ENCODE measurements at places on chromosomes 12 and 14.

DNA sequence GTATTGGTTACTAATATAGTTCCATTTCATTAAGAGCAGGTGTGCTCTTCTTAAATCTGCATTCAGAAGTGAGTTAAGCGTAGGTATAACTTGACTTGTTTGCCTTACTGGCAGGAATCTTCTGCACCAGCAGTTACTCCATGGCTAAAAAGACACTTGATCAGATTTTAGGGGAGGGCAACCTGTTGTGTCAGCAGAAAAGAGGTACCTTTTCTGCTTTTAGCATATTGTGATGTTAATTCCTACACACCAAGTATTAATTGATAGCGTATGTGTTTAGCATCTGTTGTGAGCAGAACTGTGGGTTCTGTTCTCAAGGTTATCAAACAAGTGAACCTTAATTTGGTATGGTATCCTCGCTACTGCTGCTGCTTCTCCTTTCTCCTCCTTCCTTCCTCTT is 38.3 kb downstream of the TTLL5 start:
- no peak for DNase-seq

DNA sequence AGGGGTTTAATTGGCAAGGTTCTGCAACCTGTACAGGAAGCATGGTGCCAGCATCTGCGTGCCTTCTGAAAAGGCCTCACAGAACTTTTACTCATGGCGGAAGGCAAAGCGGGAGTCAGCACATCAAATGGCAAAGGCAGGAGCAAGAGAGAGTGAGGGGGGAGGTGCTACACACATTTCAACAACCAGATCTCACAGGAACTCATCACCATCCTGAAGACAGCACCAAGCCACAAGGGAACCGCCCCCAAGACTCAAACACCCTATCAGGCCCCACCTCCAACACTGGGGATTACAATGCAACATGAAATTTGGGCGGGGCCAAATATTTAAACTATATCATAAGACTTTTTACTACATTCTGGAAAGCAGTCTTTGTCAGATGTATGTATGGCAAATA is 38.0 kb upstream of the FKBP4 start:
- DNase-seq, result no peak

GRCh38 chr12:79006306-79006705 is 141.7 kb downstream of the SYT1 start:
- no peak for DNase-seq

DNA sequence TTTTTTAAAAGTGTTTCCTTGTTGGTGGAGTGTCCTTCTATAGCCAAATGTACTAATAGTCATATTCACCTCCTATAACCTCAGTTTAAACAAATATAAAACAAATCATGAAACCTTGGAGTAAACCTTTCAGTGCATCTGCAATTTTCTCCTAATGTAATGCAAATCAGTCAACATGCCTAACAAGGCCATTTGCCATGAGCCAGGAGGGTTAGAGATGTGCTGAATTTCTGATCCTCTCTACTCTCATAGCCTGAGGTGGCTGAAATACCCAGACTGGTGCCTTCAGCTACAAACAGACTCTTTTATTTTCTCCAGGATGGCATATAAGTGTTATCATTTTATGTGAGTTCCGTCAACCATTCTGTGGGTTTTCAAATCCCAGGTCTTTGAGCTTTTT is 908.1 kb downstream of the GALC start:
- no peak for DNase-seq

DNA sequence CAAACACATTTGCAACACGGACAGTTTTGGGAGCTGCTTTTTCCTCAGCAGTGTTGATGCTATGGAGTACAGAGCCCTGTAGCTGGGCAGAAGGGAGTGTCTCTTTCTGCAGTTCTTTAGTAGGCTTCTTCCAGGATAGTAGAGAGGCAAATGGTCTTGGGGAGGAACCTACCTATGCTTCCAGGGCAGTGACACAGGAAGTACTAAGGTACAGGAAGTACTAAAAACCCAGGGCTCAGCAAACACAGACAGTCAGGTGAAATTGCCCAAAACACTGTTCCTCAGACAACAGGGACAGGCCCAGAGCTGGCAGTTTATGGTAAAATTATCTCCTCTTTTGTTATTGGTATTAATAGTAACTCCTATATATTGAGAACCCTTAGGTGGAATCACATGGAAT is 217.6 kb downstream of the TTC8 start:
- no peak for DNase-seq

GRCh38 chr12:96487634-96488033 is 1.7 kb upstream of the CFAP54 start:
- DNase-seq, result no peak

Data from stimulated activated CD4-positive, alpha-beta T cell treated with anti-CD3 and anti-CD28 coated beads, Interleukin-1b, Interleukin-23, amount 100 ng/mL, for 4 hours (primary cell).